Activated CD4-positive, alpha-beta T cell treated with anti-CD3 and anti-CD28 coated beads for 36 hours (primary cell): ENCODE measurements at places on chromosomes 1 and 21. TPM values are rescaled to one million over a fixed set of nuclear protein-coding genes. Genes with fewer than 3 reads are reported as not detected.

The VPS45 gene
- 18.5 TPM for total RNA-seq

The OR2T6 gene
- not detected for total RNA-seq

The PPIE gene
- 55.3 TPM for total RNA-seq

The MIXL1 gene
- not detected for total RNA-seq

DNA sequence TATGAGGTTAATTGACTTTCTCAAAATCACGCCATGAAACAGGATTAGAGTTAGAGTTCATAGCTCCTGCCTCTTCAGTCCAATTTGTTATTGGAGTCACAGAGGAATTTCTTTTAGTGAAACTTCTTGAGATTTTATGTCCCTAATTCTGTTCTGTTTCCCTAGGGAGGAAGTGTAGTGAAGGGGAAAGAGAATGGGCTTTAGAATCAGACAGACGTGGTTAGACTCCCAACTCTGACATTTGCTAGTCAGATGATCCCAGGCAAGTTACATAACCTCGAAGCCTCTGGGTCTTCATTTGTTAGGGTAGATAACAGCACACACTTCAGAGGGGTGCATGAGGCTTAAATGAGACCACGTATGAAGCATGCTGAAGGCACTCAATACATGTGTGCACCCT lies 83.9 kb downstream of the ASTN1 start:
- H3K27me3 ChIP-seq = no peaks in the 10 kb centered on the region
- H3K36me3 ChIP-seq = no peaks in the 10 kb centered on the region
- no peak overlapping the region for H3K4me3 ChIP-seq
- no peaks in the 10 kb centered on the region for H3K4me1 ChIP-seq

DNA sequence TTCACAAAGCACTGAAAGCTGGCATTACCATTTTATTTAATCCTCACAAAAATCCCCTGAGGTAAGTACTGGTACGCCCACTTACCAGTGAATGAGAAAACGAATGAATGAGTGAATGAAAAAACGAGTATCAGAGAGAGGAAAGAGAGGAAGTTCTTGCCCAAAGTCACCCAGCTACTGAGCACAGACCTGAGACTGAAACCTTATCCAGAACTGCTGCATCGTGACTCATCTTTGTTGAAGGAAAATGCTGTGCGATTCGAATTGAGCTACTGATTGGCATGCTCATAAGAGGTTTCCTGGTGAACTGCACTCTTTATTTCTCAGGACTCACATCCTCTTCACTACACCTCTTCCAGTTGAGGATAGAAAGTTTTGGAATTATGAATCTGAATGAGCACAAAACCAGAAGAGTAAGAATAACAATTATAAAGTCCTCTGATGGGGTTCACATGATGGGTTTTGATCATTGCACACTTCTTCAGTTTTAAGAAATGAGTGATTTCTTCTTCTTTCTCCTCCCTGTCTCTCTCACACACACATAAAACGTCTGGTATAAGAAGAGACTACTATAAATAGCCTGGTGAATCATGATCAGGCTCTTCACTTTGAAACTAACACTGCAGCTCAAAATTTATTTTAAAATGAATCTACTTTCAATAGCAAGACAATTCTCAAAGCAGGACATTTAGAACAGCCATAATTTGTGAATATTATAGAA lies 32.1 kb downstream of the IL12RB2 start:
- peaks cover 78% of the 10 kb centered on the region for H3K36me3 ChIP-seq
- H3K4me1 ChIP-seq = peaks cover 87% of the 10 kb centered on the region
- H3K4me3 ChIP-seq = peak overlapping the region; percentile 40

DNA sequence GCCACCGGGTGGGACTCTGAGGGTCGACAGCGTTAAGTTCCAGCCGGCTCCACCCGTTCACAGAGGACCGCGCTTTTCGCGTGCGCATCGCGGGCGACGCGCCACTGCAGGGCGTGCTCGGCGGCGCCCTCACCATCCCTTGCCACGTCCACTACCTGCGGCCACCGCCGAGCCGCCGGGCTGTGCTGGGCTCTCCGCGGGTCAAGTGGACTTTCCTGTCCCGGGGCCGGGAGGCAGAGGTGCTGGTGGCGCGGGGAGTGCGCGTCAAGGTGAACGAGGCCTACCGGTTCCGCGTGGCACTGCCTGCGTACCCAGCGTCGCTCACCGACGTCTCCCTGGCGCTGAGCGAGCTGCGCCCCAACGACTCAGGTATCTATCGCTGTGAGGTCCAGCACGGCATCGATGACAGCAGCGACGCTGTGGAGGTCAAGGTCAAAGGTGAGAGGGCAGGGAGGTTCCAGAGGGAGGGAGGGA lies 4.9 kb downstream of the BCAN start:
- no peak for DNase-seq
- H3K4me1 ChIP-seq = peaks cover 14% of the 10 kb centered on the region
- H3K4me3 ChIP-seq = no peak overlapping the region
- no peaks in the 10 kb centered on the region for H3K36me3 ChIP-seq

- H3K4me3 ChIP-seq = peak overlapping the region; percentile 72
- H3K36me3 ChIP-seq = peaks cover 9% of the 10 kb centered on the region
- H3K27ac ChIP-seq = peak overlapping the region; percentile 86
These were observed 573 bp downstream of the C2CD4D start for GRCh38 chr1:151839082-151839412.

- H3K27ac ChIP-seq = peak overlapping the region; percentile 78
- DNase-seq = no peak
- H3K27me3 ChIP-seq = no peaks in the 10 kb centered on the region
- H3K36me3 ChIP-seq = peaks cover 17% of the 10 kb centered on the region
- H3K4me1 ChIP-seq = peaks cover 79% of the 10 kb centered on the region
These were observed 19.7 kb downstream of the TP53BP2 start for GRCh38 chr1:223825767-223826748.

GRCh38 chr1:157081707-157082106 lies 17.9 kb downstream of the ETV3L start:
- no peak for DNase-seq
- H3K36me3 ChIP-seq = no peaks in the 10 kb centered on the region
- H3K4me1 ChIP-seq = no peaks in the 10 kb centered on the region

DNA sequence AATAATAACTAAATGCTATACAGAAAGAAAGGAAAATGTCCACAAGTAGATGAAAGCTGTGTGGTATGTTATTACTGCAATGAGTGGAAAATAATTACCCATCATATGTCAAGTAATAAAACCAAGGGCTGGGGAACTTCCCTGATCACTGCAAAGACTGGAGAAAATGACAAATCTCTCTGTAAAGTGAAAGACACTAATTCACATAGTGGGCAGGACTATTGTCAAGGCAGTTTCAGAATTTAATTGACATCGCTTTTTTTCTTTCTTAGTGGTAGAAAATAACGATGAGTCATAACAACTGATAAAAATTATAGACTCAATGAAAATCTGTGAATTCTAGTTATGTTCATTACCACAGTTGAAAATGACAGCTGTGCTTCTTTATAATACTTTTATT lies 153.7 kb upstream of the ST6GALNAC5 start:
- no peak for DNase-seq
- H3K4me3 ChIP-seq = no peak overlapping the region
- no peaks in the 10 kb centered on the region for H3K4me1 ChIP-seq
- H3K36me3 ChIP-seq = no peaks in the 10 kb centered on the region
- H3K27me3 ChIP-seq = peaks cover 8% of the 10 kb centered on the region

GRCh38 chr1:150473659-150474058 lies 13.6 kb upstream of the TARS2 start:
- DNase-seq = no peak
- no peak overlapping the region for H3K4me3 ChIP-seq
- H3K36me3 ChIP-seq = peaks cover 23% of the 10 kb centered on the region

DNA sequence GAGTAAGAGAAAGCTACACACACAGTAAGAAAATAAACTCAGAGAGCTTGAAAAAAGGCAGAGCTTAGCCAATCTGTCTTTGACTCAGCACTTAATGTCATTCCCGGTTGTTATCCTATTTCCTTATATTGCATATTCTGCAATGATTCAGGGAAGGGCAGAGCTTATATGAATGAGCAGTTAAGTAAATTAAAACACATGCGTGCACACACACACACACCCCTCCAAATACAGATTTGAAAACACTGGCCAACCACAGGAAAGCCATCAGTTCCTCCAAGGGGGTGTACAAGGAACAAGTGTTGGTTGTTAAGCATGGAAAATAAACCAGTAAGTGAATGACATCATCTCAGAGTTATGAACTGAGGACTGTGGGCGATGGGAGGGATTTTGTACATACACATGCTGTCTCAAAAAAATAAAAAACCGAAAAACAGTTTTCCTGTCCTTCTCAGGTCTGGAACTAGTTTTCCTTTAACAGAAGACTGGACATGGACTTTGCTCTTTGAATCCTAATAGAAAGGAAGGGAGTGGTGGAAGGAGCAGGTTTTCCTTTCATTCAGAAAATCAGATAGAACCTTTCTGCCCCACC lies 1.0 kb downstream of the IQGAP3 start:
- peaks cover 32% of the 10 kb centered on the region for H3K27me3 ChIP-seq
- H3K4me1 ChIP-seq = peaks cover 22% of the 10 kb centered on the region
- peaks cover 3% of the 10 kb centered on the region for H3K36me3 ChIP-seq
- H3K27ac ChIP-seq = no peak overlapping the region

GRCh38 chr21:36835383-36835795 lies 131.1 kb downstream of the HLCS start:
- H3K27me3 ChIP-seq = no peaks in the 10 kb centered on the region
- H3K27ac ChIP-seq = no peak overlapping the region
- no peak overlapping the region for H3K4me3 ChIP-seq
- H3K36me3 ChIP-seq = no peaks in the 10 kb centered on the region

GRCh38 chr1:38657873-38658272 lies 201.7 kb downstream of the RRAGC start:
- DNase-seq = no peak
- H3K27ac ChIP-seq = no peak overlapping the region
- no peaks in the 10 kb centered on the region for H3K36me3 ChIP-seq
- no peak overlapping the region for H3K4me3 ChIP-seq

DNA sequence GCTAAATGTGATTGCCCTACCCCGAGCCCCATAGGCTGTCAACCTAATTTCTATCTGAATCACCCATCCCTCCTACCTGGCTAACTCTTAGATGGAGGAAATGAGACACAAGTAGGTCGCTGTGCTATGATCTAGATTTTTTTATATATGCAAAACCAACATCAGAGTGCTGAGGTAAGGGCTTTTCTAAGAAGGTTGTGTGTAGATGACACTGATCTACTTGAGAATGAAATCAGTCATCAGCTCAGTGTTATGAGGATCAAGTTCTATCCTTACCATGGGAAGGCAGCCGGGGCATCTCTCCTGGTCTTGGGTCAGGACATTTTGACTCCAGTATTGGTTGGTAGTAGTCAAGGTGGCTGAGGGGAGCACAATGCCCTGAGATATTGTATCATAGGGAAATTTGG lies 23.6 kb downstream of the SLAMF1 start:
- H3K4me1 ChIP-seq = peaks cover 91% of the 10 kb centered on the region
- peak overlapping the region; percentile 38 for H3K4me3 ChIP-seq
- peak; percentile 69 for DNase-seq
- peak overlapping the region; percentile 99 for H3K27ac ChIP-seq

DNA sequence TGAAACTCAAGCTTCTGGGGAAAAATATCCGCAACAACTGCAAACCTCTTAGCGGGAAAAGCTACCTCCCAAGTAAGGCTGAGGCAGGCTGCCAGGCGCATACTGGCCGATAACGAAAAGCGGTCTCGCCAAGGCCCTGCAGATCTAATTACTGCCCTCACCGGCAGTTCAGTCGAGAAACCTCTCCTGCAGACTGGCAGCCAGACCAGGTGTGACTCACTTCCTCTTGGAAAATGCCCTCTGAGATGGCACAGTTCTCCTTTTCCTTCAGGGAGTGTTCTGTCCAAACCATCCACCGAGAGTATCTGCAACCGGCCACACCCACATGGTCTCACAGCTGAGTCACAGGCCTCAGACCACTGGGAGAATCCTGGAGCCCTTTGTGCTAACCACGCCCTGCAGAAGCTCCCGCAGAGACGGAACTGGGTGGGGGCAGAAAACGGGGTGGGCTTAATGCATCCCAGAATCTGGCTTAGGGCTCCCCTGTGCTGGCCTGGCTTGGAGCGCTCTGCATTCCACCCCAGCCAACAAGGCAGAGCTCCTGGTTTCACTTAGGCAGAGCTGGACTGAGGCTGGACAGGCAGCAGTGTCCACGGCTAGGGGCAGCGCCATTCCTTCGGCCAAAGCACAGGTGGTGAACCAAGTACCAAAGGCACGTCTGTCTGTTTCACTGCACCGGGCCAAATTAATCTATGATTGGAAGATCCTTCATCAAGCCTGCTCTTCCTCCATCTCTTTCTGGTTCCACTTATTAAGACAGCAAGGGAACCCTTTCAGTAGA lies 1.2 kb downstream of the S100A10 start:
- peak overlapping the region; percentile 94 for H3K27ac ChIP-seq
- peaks cover 7% of the 10 kb centered on the region for H3K36me3 ChIP-seq
- peak overlapping the region; percentile 90 for H3K4me3 ChIP-seq
- peak; percentile 41 for DNase-seq
- no peaks in the 10 kb centered on the region for H3K27me3 ChIP-seq

- peaks cover 52% of the 10 kb centered on the region for H3K4me1 ChIP-seq
- H3K27ac ChIP-seq = peak overlapping the region; percentile 72
- H3K4me3 ChIP-seq = peak overlapping the region; percentile 26
- peak; percentile 88 for DNase-seq
- peaks cover 5% of the 10 kb centered on the region for H3K27me3 ChIP-seq
These were observed 99.8 kb downstream of the INTS7 start for GRCh38 chr1:211935448-211935970.

DNA sequence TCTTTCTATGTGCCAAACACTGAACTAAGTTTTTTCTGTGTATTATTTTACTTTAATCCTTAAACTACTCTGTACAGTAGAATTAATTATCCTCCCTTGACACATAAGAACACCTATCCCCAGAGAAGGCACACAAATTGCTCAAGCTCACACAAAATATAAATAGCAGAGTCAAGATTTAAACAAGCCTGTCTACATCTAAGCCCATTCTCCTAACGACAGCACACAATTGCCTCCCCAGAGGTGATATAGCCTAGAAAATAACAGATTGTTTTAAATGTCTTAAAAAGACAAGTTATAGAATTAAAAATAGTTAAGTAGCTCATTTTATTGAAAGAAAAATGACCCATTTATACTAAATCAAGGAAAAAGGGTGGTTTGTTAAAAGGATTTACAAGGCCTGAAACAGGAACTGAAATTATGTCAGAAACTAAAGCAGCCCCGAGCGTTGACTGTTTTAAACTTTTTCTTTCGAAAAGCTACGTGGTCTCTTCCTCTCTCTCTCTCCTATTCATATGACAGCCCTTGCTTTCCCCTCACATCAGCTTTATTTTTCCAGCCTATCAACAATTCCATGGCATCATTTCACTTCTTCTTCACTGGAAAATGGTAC lies 30.5 kb downstream of the TNFSF18 start:
- no peaks in the 10 kb centered on the region for H3K4me1 ChIP-seq
- no peak overlapping the region for H3K27ac ChIP-seq
- no peak overlapping the region for H3K4me3 ChIP-seq

GRCh38 chr1:187977298-187977697 lies 1148.5 kb downstream of the PLA2G4A start:
- no peak overlapping the region for H3K4me3 ChIP-seq
- H3K36me3 ChIP-seq = no peaks in the 10 kb centered on the region
- no peaks in the 10 kb centered on the region for H3K4me1 ChIP-seq
- H3K27ac ChIP-seq = no peak overlapping the region

DNA sequence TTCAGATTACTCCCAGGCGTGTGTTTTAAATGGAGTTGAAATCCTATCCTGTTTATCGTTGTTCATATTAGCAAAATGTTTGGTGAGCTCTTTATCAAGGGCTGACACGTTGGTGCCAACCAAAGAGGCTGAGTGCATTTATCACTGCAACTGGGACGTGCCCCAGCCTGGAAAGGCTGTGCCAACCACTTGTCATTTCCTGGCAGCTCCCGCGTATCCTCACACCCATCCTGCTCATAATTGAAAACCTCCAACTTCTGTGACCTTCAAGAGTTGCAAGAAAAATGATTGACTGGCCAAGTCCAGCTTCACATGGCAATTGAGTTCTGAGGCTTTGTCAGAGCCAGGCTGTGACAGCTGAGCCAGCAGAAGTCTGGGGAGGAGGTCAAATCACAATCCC lies 43.7 kb upstream of the KCNA3 start:
- H3K27me3 ChIP-seq = no peaks in the 10 kb centered on the region
- H3K4me3 ChIP-seq = no peak overlapping the region
- no peak overlapping the region for H3K27ac ChIP-seq
- H3K36me3 ChIP-seq = no peaks in the 10 kb centered on the region
- no peaks in the 10 kb centered on the region for H3K4me1 ChIP-seq
